GM12878 (cell line): ENCODE measurements at places on chromosomes 3 and 15.

DNA sequence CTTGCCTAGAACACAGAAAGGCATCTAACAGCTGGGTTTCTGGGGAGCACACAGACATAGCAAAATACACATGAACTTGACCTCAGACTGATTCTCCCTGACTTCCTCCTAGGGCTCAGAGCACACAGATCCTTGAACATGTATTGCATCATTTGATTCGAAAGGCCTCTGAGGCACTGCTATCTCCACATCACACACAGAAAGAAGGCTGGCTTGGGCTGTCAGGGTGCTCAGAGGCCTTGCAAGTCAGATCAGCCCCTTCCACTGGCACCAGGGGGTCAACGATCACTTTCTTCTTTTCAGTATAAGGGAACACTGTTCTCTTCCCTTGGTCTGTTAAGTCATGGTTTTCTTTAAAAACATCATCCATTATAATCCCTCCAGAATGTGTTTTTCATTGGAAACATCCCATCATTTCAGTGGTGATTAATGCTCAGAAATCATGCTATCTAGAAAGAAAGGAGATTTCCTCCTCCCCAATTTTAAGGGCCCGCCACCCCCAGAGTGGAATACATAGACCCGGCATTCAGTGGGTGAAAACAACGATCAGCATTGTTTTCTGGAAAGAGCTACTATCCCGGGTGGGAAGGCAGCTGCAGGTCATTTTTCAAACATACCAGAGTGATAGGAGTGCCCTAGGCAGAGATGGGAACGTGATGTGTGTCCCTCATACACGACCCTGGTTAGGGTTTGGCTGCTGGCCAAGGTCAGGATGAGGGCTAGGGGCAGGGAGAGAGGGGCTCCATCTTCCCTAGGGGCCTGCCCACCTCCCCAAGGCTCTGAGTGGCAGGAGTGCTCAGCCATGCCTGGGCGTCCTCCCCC is 253.3 kb upstream of the LYSMD4 start:
- DNase-seq = no peak

GRCh38 chr15:51328926-51329325 is 9.5 kb downstream of the CYP19A1 start:
- no peak for DNase-seq

DNA sequence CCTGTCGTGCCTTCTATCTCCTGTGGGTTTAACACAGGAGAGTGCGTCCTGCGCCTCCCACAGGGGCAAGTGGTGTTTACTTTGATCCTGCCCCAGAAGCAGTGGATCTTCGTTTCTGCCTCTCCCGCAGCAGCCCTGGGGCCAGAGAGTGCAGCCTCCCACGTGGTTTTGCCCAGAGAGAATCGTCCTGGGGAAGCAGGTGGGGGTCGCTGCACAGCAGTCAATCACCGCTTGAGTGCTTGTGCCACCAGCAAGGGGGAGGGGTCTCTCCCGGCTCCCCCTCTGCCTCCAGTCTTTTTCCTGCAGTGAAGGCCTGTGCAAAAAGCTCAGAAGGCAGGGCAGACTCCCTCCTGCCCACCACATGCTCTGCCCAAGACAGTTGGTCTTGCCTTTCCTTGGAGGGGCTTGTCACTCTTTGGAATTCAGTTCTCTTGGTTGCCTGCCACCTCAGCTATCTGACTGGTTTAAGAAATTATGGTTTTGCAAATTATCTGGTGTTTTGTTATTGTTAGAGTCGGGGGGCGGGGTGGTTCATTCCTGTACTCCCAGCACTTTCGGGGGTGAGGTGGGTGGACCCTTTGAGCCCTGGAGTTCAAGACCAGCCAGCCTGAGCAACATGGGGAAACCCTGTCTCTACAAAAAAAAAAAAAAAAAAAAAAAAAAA is 26.9 kb downstream of the STOML1 start:
- DNase-seq = no peak

DNA sequence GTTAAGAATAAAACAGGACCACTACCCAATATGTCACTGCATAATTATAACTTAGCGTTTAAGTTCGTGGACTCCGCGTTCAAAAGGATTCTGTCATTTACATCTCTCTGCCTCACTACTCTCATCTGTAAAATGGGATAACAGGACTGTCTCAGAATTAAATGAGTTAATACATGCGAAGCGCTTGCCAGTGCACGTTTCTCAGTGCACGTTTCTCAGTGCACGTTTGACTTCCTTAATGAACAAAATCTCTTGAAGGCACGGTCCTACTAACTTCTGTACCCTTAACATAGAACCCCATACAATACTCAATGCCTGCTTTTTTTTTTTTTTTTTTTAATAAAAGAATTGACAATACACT is 499 bp downstream of the RABL3 start:
- DNase-seq = peak; percentile 26

DNA sequence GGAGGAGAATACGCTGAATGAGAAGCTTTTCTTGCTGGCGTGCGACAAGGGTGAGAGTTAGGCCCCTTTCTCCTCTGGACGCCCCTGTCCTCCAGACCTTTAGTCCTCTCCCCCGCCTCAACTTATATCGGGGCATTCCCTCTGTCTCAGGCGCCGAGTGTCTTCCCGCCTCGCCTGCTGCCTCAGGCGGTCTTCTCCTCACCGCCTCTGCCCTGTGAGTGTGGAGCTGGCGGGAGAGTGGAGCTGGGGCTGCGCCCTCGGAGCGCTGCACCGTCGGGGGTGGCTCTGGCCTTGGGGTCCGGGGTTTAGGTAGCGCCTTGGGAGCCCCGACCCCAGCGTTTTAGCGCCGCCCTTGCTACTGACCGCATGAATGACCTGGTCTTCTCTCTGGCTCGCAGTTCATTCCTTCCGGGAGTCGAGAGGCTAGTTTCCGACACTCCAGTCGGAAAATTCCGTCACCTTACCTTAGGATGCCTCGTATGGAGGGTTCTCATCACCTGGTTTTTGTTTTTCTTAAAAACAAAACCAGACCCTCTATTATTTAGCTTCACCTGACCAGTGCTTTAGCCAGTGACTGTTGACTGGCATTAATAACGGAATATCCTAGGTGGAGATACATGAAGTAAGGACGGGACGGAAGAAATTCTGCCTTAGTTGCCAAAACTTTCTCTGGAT is 985 bp downstream of the TRPC1 start:
- no peak for DNase-seq

DNA sequence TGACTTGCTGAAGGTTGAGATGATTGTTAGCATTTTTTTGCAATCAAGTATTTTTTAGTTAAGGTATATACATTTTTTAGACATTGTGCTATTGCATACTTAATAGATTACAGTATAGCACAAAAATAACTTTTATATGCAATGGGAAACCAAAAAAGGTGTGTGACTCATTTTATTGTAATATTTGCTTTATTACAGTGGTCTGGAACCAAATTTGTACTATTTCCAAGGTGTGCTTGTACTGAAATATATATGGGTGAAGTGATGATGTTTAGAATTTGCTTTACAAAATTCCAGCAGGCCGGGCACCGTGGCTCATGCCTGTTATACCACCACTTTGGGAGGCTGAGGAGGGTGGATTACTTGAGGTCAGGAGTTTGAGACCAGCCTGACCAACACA is 29.1 kb upstream of the TBC1D23 start:
- no peak for DNase-seq

DNA sequence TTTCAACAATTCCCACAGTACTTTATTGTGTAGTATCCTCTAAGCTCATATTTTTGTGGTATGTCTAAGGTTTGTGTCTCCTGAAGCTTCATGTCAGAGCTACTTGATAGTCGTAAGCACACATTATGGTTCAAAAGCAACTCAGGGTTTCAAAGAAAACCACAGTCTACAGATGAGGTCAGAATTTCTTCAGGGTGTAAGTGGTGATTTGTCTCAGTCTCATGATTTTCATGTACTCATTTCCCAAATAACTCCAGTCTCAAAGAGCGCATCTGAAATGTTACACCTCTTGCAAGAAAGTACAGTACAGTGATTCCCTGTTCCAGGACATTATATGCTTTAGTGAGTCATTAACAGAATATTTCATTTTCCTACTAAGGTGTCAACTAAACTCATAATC is 47.5 kb upstream of the SSR3 start:
- DNase-seq = peak; percentile 30

GRCh38 chr3:172919297-172919683 is 168.8 kb downstream of the ECT2 start:
- no peak for DNase-seq
